AG04450 (cell line): ENCODE measurements at places on chromosomes 2 and 18.

GRCh38 chr18:6781796-6782195 is 52.3 kb downstream of the ARHGAP28 start:
- no peak for DNase-seq

GRCh38 chr2:85319796-85320195 is 8.0 kb downstream of the TGOLN2 start:
- no peak for DNase-seq

GRCh38 chr2:70340761-70341476 is 39.1 kb upstream of the FAM136A start:
- DNase-seq = no peak

DNA sequence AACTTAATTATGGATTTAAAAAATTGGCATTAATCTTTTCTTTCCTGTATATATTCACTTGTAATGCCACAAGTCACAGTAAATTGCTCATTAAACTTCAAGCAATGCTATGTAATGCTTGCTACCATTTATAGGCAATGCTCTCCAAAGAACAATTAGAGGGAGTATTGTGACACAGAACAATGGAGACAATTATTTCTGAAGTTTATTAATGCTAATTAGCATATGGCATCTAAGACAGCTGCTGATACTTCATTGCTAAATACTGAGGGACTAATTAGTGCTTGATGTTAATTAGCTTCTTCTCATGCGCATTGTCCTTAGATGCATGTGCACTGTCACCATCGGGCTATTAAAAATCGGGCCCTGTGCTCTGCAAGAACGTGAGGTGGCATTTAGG is 1012.8 kb downstream of the SOCS6 start:
- DNase-seq = no peak

- no peak for DNase-seq
Measured at GRCh38 chr2:239548451-239548871, 147.6 kb upstream of the HDAC4 start.
